ENCODE measurements at places on chromosomes 1 and 21.

- no peak for DNase-seq
These were observed 19.6 kb upstream of the TARBP1 start for GRCh38 chr1:234498448-234499118.

- no peak for DNase-seq
These were observed 4.0 kb upstream of the SAMSN1 start for GRCh38 chr21:14550135-14550534.

GRCh38 chr1:108533351-108534083, 26.4 kb upstream of the EEIG2 start:
- DNase-seq, result peak; percentile 70

- no peak for DNase-seq
These were observed 175.1 kb downstream of the BACH1 start for GRCh38 chr21:29473808-29474207.

DNA sequence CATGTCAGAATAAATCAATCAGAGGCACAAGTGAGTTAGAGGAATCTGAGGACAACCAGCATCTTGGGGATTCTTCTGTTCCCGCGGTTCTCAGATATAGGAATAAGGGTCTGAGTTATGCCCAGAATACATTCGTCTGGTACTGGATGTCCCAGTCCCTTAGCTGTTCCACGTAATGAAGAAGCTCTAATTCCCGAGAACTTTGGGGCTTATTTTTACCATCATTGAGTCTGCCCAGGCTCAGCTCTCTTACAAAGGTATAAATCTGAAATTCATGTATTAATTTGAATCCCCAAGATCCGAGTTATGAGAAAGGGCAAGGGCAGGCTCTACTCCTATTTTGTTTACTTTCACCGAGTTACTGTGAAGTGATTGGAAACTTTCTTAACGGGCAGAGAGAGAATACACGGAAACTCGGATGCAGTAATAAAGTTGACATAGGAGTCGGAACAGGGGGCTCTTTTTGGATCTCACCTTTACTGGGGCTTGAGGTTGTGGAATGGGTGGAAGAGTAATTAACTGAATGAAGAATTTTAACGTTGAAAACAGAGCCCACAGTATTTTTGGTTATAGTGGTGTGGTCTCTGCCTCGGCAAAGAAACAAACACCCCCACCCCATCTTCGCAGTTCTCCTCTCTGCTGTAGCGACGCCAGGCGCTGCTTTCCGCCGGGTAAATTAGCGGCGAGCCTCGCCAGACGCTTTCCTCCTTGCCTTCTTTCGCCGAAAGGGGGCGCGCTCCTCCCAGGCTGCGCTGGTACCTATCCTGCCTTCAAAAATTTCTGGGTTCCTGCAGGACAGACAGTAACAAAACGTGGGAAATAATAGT, 7.1 kb downstream of the PRRX1 start:
- no peak for DNase-seq
